Ureter (tissue), 1 donor: ENCODE measurements at places on chromosomes 1 and 21. TPM values are rescaled to one million over a fixed set of nuclear protein-coding genes. Genes with fewer than 3 reads are reported as not detected.

DNA sequence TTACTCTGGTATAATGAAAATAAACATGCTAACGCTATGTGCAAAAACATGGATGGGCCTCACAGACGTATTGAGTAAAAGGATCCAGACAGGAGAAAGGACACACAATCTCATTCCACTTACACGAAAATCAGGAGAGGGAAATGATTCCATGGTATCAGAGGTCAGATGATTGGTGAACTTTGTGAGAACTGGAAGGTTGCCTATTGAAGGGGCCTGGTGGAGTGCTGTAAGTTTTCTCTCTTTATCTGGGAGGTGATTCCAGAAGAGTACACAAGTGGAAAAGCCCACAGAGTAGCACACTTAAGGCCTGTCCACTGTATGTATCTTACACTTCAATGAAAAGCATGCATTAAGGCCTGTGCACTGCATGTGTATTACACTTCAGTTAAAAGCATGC lies 9.6 kb downstream of the GSTM2 start:
- no peak for DNase-seq

The AGPAT3 gene
- total RNA-seq = 84.7 TPM

- DNase-seq = no peak
Measured at GRCh38 chr21:39060485-39061083, 122.7 kb downstream of the PSMG1 start.

DNA sequence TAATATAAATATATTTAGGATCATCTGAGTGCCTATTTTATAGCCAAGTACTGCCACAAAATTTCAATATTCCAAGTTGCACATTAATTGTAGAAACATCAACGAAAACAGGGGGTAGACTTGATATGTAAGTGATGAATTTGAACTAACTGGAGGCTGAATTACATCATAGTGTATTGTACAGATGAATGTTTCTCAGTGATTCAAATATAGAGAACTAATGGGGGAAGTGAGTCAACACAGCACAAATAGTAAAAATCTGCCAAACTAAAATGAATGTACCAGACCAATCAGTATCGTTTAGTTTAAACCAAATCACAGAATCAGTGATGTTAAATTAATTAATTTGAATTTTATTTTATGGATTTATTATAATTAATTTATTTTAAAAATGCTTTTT lies 42.8 kb downstream of the RTCA start:
- DNase-seq = no peak

The TLR5 gene
- 24.7 TPM for total RNA-seq
